SJCRH30 (cell line): ENCODE measurements at places on chromosomes 6 and 20.

- DNase-seq, result no peak
Observed at GRCh38 chr6:155717374-155717773, 261.7 kb upstream of the NOX3 start.

DNA sequence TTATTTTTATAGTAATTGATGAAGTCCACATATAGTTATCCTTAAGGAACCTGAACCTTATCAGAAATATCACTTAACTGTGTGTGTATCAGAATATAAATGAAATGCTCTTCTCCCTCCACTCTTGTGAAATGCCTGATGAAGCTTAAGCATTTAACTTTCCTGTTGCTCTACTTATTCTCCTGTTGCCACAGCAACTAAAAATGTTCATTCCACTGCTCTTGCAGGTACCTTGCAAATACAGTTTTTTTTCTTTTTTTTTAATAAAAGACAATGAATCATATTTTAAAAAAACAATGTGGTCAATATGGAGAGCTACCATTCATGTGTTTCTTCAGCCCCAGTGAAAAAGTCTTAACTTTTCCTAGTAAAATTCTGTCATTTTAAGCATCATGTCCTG lies 210.3 kb downstream of the RFPL4B start:
- no peak for DNase-seq

GRCh38 chr6:169112483-169113320 lies 140.9 kb downstream of the THBS2 start:
- DNase-seq, result no peak

DNA sequence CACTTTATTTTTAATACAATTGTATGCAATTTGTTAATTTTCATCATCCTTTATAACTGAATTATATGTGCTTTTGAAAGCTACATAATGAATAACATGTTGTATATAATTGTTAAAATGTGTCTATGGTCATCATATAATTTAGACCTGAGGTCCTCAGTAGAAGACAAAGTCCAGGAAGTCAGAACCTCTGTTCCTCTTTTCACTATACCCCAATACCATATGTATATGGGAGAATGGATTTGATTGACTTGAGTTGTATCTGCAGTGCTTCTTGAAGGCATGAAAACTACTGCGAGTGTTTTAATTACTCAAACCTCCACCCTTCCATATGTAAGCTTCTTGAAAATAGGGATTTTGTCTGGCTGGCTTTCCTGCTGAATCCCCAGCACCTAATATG lies 140.7 kb upstream of the NEDD9 start:
- DNase-seq, result no peak

DNA sequence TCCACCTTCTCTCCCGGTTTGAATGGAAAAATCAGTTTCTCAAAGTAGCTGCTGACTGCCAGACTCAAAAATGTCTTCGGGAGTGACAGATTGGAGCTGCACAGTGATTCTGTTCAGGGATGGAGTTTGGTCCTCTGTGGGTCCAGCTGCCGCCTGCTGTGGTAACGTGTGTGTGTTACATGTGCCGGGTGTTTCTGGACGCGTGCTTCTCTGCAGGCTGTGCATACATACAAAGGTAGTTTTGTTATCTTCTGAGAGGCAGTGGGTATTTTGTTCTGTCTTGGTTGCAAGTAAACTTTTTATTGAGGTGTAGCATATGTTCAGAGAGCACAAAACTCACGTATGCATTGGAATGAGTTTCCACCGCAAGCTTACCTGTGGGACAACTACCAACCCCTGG lies 41.3 kb upstream of the NAA20 start:
- peak; percentile 65 for DNase-seq

DNA sequence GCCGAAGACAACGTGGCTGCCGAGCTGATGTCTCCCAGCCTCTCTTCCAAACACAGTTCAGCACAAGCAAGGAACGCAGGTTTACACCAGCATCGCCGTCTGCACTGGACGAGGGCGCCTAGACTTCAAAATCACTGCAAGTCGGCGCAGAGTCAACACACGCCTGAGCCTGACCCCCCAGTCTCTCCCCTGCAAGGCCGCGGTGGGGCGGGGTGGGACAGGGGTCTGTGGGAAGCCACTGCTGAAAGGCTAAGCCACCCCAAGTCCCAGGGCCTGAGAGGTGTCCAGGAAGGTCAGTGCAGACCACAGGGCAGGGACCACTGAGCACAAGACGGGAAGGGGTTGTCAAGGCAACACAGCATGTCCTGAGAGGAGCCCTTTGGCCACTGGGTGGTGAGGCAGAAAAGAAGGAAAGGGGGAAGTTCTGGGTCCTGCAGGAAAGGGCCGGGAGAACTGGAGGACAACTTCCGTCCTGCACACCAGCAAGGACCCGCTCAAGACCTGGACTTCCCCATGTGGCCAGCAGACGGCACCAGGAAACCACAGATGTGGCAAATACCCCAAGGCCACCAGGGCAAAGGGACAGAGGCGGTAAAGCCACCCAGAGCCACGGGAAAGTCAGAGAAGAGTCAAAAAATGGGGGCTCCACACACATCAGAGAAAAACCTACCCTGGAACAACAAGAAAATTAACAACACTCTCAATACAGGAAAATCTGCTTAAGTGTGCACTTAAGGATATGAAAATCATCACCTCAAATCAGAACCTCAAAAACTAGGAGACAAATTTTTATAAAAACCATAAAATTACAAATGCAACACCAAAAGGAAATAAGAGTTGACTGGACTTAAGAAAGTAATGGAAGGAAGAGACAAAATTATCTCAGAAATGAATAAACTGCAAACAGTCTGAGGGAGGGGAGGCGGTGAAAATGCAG lies 84.8 kb downstream of the TAF4 start:
- DNase-seq, result peak; percentile 59

- DNase-seq, result no peak
Observed at GRCh38 chr6:144284478-144284782, 705 bp upstream of the UTRN start.

DNA sequence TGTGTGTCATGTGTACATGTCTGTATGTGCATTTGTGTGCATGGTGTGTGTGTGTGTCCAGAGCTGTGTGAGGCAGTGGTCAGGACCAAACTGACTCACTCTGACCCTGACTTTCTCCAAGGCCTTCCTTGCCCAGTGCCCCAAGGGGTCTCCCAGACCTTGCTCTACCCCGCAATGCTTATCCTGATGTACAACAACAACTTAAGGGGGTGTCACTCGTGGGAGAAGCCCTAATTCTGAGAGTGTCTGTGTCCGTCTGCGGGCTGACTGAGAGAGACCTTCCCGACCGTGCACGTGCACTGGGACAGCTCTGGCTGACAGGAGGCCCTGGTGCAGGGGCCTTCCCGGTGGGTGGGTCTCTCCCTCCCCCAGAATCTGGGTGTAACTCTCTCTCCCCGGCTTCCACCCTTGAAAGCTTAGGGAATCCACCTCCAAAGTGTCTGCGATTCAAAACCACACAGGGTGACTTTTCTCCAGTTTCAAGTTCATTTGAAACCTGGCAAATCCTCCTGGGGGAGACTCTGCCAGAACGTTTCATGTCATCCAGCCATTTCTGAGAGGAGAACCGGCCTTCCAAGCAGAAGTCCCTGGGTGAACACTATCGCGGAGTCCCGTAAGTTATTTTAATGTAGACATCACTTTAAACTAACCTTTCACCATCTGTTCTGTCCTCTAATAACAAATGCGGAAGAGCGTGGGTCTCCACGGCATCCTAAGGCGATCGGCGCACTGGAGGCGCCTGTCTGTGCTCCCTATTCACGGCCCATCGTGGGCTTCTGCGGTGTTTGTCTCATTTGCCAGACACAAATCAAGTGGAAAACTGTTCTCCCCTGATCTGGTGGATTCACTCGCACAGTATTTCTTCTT lies 225.5 kb downstream of the TAF4 start:
- no peak for DNase-seq

GRCh38 chr6:40569162-40569910 lies 17.8 kb downstream of the LRFN2 start:
- DNase-seq, result no peak

GRCh38 chr6:105692613-105693215 lies 289.8 kb upstream of the PREP start:
- DNase-seq, result no peak

DNA sequence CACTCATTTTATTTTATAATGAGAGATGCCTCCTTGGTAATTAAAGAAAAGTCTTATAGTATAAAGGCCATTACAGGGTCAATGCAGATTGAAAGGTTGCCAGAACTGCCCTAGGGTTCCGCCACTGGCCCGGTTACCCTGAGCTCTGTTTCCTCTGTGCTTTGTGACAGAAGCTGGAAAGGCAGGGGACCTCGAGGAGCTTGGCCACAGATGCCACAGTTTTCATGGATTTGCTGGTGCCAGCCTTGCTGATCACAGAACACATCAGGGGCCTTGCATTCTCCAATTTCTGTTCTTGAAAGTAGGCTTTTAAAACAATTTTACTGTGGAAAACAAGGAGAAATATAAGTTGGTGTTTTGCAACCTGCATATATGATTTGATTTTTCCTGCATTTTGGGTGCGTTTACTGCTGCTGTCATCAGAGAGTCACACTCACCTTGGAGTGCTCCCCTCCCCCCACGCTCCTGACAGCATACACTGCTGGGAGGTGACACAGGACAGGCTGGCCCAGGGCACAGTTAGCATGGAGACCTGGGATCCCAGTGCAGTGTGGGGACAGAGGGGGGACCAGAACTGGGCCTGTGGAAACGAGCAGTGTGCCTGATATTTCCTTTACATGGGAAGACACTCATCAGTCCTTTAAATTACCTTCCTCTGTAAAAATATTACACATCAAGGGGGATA lies 142.8 kb downstream of the CFAP61 start:
- DNase-seq, result no peak

DNA sequence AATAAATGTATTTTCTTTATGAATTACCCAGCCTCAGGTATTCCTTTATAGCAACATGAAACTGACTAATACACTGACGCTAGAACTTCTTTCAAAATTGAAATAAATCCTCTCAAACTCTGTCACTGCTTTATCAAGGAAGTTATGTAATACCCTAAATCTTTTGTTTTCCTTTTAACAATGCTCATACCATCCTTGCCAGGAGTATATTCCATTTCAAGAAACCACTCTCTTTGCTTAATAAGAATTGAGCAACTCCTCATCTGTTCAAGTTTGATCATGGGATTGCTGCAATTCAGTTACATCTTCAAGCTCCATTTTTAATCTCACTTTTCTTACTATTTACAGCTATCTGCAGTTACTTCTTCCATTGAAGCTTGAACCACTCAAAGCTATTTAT lies 707.6 kb upstream of the MARCKS start:
- no peak for DNase-seq

DNA sequence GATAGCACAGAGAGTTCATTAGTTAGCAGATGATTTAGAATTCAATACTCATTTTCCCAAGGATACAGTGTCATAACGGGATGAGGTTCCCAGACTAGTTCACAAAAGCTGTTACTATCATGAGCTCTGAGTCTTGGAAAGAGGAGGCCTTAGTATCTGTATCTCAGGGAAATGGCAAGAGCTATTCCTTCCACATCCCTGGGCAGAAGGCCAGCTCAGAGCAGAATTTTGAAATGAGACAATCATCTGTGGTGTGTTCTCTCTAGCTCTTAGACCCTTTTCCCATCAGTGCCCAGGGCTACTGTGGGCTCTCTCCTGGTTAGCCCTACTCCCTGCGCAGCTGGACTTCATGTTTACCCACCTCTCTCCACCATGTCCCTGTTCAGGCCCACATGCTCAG lies 64.5 kb downstream of the JAG1 start:
- no peak for DNase-seq

DNA sequence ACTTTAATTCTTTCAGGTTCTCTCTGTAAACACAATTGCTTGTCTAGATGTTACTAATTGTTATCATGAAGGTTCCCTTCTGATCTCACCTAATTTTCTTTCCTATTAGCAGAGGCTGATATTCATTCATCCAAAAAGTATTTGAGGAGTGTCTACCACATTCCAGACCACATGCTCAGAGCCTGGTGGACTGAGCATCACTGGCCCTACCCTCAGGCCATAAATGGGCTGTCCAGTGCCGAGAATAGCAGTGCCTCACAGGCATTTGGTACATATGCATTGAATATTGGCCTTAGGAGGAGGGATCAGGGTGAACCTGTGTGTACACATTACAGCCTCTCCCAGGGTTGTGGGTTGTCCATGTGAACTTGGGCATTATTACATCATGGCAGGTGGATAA lies 40.4 kb upstream of the PRELID3B start:
- DNase-seq, result peak; percentile 55

- no peak for DNase-seq
Observed at GRCh38 chr6:68876792-68877493, 241.9 kb downstream of the ADGRB3 start.

- no peak for DNase-seq
Observed at GRCh38 chr6:104699593-104700329, 160.0 kb downstream of the HACE1 start.

DNA sequence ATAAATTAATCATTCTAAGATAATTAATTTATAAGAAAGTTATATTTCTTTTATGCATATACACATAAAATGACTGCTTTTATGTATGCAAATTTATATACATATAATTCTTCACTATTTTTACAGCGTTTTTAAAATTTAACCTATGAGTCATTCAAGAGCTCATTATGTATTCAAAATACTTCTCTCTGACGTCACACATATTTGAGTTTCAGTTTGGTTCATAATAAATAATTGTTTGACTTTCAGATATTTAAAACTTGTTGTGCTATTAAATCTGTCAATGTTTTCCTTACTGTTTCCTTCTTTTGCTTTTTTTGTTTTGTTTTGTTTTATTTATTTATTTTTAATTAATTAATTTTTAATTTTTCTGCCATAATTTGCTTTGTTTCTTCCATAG lies 467.5 kb upstream of the ADGRB3 start:
- DNase-seq, result no peak

DNA sequence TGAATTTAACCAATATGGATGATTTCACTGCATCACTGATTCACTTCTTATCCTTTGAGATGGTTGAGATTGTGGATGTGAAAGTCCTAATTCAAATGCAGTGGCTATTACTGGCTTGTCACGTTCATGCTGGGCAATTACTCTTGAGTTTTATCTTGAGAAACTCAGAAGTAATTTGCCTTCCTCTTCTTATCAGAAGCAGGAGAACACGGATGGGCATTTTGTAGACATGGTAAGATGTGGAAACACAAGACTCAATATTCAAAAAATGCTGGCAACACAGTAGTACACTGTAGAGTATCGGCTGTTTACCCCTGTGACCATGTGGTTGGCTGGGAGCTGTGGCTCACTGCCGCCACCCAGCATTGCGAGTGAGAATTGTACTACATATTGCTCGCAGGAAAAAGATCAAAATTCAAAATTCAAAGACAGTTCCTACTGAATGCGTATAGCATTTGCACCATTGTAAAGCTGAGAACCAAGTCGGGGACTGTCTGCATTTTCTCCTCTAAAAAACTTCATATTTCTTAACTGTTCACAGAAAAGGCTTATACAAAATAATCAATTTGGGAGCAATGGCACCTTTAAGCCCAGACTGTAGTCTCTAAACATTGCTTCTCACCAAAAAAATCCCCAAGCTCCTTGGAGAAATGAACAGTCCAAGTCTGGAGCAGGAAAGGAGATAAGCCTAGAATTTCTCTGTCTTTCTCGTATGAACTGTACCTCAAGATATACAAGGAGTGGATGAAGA lies 61.9 kb upstream of the ELOVL5 start:
- peak; percentile 11 for DNase-seq

GRCh38 chr6:106572436-106572835 lies 56.9 kb downstream of the RTN4IP1 start:
- DNase-seq, result no peak
